ENCODE measurements at places on chromosomes 1 and 21. TPM values are rescaled to one million over a fixed set of nuclear protein-coding genes. Genes with fewer than 3 reads are reported as not detected.

GRCh38 chr1:28045777-28046176, 42.6 kb downstream of the EYA3 start:
- no peak for DNase-seq

DNA sequence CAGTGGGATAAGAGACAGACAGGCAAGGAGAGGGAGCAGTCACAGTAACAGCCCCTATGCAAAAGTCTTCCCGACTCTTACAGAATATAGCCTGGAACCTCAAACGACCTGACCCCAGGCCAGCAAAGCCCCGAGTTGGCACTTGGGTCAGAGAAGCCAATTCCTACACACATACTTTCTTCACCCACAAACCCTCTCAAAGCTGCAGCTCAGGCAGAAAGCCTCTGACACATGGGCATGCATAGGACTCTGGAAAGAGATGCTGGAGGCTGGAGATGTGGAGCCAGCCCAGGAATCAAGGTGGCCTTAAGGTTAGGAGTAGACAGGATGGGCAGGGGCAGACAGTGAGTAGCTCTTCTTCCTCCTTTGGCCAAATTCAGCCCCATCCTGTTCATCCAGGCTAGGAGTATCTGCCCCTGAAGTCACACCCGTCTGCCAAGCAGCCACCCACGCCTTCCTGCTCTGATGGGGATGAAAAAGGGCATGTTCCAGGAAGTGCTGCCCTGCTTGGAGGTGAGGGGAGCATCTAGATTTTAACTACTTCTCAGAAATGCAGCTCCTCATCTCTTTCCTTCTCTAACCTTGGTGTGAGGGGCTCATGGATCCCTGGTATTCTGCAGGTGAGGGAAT, 7.8 kb downstream of the SLC41A1 start:
- no peak for DNase-seq

DNA sequence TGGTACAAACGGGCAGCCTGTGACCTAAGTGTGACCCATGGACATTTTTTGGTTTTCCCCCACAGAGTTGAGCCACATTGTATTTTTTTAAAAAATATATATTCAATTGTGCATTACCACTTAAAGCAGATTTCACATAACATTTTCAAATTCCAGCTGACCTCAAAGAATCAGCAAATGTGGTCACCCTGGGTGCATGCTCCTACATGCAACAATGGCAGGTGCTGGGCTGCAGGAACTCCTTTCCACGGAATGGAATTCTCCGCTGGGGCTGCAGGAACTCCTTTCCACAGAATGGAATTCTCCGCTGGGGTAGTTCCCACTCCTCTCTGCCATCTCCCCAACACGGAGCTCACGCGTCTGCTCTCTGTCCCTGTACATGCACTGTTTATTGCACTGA, 68.7 kb downstream of the MAP10 start:
- no peak for DNase-seq

Gene TFAP2E
- 0.77 TPM for polyA plus RNA-seq

GRCh38 chr1:19074361-19074901, 118.0 kb upstream of the IFFO2 start:
- no peak for DNase-seq

- DNase-seq: no peak
These were observed 259.9 kb downstream of the FAF1 start for GRCh38 chr1:50700214-50700613.

- no peak for DNase-seq
These were observed 18.9 kb downstream of the METTL13 start for GRCh38 chr1:171800342-171800741.
